ENCODE measurements at places on chromosomes 7 and 10.

GRCh38 chr10:26468291-26468690 is 30.1 kb downstream of the APBB1IP start:
- no peak for DNase-seq

GRCh38 chr7:25613912-25614311 is 385.6 kb upstream of the NPVF start:
- no peak for DNase-seq

DNA sequence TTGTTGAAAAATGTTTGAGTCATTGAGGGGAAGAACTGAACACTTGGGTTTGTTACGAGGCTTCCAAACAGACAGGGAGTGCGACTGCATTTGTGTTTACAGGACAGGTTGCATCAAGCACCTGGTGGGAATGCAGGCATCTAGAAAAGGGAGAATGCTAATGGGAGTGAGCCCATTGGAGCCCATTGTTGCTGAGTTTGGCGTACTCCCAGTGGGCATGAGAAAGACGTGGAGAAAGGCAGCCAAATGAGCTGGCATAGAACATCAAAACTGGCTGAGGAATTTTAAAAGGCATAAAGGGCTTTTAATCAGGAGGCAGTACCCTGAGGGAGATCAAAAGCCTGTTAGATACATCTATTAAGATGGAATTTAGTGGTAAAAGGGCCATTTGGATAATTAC is 171.6 kb upstream of the NPSR1 start:
- no peak for DNase-seq

GRCh38 chr7:46945328-46945727 is 636.6 kb downstream of the TNS3 start:
- no peak for DNase-seq

GRCh38 chr7:50599385-50599784 is 34.2 kb upstream of the DDC start:
- no peak for DNase-seq

GRCh38 chr10:49237985-49238384 is 49.8 kb upstream of the TMEM273 start:
- no peak for DNase-seq

DNA sequence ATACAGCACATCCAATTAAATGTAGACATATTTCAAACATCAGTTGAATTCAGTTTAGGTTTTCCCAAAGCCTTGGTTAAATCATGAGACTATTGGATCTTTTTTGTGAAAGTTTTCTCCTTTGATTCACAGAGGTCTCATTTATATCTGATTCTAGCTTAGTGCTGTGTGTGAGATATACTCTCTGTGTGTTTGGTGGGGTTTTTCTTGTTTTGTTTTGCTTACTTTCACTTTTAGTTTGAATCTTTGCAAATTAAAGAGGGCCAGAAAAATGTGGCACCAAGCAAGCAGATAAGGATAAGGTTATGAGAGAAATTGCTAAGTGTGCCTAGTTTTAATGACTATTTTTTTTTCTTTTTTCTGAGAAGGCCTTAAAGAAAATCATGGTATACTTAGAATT is 12.6 kb upstream of the OR6B1 start:
- no peak for DNase-seq

GRCh38 chr10:123906884-123907652 is 15.5 kb upstream of the CPXM2 start:
- no peak for DNase-seq

DNA sequence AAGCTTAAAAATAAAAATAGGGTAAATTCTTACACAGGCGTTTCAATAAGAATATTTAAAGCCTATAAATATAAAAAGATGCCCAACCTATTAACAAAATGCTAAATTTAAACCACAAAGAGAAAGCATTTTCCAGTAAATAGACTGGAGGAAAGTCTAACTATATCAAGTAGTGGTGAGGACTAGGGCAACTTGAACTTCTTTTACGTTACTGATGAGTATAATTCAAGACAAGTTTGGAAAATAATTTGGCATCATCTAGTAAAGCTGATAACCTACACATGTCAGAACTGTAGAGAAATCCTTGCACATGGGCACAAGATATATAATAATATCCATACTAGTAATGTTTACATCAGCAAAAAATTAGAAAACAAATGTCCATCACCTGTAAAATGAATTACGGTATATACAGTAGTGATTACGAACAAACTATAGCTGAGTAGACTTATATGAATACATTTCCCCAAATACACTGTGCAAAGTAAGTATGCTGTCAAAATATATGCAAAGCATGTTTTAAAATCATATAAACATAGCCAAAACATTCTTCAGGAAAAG is 27.4 kb downstream of the CRPPA start:
- DNase-seq = no peak

DNA sequence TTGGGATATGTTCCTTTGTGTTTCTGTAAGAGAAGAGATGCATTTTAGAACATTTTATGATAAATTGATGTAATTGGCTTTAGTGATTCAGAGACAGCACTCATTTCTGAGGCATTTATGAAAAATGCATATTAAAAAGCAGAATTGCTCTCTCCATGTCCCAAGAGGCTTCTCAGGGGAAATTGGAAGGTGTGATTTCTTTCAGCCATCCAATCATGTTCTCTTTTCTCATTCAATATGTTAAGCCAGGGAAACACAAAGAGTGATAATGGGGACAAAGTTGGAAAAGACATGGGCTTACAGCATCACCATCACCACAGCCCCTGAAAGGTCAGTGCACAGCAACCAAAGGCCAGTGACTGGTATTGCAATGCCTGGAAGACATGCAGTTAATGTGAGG is 129.9 kb upstream of the COL1A2 start:
- DNase-seq = no peak

GRCh38 chr10:113476191-113476590 is 76.7 kb upstream of the HABP2 start:
- no peak for DNase-seq

DNA sequence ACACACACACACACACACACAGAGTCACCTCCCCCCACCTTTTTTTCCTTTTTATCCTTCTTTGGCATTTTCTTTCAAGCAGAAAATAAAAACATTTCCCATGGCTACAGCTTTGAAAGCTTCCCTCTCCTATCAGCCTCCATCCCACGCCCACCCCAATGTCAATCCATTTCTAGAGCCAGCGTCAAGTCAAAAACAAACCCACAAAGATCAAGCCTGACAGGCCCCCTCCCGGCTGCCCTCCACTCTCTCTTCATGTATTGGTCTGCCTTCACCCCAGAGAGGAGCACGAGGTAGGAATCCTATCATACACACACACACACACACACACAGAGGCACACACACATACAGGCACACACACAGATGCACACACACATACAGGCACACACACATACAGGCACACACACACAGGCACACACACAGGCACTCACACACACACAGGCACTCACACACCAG is 8.0 kb upstream of the TNRC18 start:
- DNase-seq = no peak

GRCh38 chr10:117228210-117228609 is 12.7 kb upstream of the SLC18A2 start:
- no peak for DNase-seq

DNA sequence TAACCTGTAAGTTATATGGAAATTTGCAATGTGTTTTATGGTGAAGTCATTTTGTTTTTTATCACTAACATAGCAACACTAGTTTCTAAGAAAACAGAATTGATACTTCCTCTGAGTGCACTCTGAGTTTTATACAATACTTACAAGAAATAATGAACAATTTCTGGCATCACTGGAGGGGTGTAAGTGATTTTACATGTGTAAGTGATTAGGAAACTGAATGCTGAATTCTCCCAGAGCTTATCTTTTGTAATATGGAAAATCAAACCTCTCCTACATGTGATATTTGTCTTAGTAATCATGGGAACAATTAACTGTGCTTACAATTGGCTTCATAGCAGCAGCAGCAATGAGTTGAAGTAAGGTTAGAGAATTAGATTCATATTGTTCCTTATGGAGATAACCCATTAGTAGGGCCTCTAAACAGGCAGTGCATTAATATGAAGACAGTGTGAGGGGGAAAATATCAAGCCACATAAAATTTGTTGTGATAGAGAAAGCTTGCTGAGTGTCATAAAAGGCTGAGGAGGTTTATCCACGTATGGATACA is 37.4 kb downstream of the SEMA3C start:
- DNase-seq = no peak

DNA sequence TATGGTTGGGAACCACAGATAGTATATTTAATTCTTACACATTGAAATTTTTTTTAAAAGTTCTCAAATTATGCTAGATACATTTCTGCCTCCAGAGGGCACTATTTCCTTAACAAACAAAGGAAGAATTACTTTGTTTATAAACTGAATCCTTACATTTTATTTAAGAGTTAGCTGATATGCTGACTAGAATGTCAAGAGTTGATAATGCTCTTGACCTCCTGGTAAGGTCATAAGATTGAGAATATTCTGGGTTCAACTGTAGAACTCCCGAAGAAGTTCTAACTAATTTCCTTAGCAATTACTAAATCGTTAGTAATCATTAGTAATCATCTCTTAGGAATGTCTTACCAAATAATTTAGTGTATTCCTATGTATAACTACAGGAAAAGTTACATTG is 95.3 kb upstream of the CYP26C1 start:
- no peak for DNase-seq

All from NCI-H187 treated with DMSO at 0.1 percent for 48 hours (cell line).